ENCODE measurements at places on chromosomes 7 and 10.

- no peak for DNase-seq
Measured at GRCh38 chr7:78683566-78683965, 769.9 kb downstream of the MAGI2 start.

GRCh38 chr7:1886361-1887064 lies 216.4 kb downstream of the ELFN1 start:
- DNase-seq: no peak

DNA sequence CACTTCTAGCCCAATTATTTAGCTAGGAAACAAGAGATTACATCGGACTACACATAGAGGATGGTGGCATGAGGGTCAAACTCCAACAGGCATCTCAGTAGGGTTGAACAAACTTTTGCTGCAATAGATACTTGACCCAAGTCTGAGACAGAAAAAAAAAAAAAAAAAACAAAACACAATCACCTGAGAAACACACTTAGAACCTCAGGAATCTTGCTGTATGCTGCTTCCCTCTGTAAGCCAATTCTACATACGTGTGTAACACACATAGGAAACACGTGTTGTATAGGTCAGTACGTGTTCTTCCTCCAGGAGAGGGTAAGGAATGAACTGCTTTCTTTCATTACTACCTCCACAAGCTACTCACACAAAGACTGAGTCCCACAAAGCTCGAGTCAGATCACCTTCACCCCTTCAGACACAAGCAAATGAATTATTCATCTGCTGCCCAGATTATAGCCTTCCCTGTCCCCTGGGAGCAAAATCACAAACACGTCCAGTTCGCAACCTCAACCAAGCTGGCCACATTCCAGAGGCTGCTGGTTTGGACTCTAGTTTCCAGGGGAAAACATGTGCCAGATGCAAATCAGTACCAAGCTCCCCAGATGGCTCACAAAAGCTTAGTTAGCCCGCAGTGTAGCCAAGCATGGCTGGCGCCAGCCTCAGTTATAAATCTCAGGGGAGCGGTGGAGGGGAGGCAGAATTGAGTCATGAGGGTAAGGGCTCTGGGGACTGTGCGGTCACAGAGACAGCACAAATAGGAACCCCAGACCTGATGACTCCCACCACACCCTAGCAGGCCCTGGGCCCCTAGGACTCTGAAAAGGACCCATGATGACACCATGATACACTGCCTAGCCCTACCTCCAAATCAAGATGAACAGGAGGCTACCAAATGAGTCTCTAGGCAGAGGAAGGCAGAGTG lies 15.1 kb downstream of the PSAP start:
- DNase-seq: no peak

GRCh38 chr7:44056681-44057080 lies 8.7 kb downstream of the PGAM2 start:
- DNase-seq: no peak

- no peak for DNase-seq
Measured at GRCh38 chr7:25314094-25314730, 85.9 kb upstream of the NPVF start.

DNA sequence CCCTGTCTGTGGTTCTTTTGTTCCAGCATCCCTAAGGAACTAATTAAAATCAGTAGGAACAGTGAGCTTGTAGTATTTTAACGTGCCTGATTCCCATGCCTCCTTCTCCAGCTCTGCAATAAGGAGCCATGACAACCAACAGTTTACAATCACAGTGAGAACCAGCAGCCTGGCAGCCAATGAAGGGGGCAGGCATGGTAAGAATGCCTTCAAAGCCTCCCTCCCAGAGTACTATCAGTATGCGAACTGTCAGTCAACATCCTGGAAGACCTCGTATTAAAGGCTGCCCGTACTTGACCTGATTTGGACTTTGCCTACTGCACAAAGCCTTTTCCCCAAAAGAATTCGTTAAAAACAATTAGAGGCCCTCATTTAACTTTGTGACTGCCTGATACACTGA lies 7.7 kb downstream of the ZPBP start:
- no peak for DNase-seq

GRCh38 chr10:44516891-44517290 lies 132.0 kb upstream of the CXCL12 start:
- no peak for DNase-seq

DNA sequence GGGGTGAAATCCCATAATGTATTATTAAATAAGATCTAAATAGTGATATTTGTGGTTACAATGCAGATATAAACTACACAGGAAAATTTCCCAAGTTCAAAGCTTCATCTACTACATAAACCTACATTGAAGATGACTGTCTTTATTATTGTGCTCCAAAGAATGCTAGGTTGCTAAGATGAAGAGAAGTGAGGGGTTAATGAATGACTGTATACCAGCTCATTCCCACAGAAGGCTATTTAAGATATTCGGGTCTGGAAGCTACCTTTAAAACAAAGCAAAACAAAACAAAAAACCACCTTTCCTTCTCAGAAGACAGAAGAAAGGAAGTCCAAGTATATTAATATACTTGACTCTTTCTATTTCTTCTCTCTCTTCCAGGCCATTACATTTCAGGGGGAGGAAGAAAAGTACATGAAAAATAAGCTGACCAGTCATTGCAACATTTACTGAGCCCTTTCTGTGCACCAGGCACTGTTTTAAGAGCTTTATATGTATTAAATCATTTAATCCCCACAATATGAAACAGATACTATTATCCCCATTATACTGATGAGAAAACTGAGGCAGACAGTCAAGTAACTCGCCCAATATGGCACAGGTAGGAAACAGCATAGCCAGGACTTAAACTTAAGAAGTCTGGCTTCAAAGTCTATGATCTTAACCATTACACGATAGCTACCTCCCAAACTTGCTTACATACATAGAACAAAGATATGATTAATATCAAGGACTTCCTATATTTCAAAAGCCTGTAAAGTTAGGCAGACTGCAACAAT lies 48.1 kb downstream of the TNPO3 start:
- no peak for DNase-seq

DNA sequence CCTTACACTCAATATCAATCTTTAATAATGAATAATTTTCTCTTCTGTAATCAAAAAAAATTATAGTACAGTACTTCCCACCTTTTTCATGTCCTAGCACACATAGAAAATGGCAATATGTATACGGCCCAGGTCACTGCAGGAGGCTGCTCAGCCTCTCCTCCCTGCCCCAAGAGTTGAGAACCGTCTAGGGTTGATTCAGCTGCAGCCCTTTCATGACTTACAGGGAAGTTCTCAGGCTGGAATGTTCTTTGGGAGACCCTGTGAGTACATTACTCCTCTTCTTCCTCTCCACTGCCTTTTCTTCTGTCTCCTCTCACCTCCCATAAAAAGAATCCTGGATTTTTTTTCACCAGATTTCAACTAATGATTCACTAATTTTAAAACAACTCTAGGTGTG lies 180.0 kb downstream of the HDAC9 start:
- no peak for DNase-seq

DNA sequence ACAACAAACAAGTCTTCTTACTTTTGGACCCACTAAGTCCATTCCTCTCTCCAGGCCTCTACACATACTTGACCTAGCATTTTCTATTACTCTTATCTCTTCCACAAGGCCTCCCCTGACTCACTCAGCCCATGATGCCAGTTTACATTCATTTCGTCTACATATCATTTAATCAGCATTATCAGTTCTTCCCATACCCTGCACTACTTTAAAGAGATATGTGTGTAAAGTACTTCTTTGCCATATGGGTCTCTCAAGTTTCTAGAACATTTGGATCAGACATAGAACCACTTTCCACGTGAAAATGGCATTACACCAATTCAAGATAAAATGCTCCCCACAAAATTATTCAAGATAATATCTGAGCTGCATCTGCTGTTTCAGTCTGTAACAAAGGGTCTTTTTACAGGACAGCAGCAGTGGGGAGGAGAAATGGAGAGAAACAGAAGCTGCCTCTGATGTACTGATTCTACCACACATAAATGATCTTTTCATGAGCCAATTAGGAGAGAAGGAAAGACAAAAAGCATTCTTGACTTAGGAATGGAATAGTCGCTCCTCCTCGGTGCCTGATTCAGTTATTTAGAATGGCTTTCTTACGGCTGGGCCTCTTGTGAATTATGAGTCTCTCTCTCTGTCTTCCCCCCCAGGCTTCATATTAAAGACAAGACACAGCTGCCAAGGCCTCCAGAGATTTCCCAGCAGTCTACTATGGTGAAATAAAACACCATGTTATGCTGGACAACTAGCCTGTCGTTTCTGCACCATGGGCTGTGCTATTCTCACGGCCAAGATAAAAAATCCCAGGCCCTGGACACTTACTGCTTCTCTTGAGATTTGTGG lies 46.9 kb upstream of the SEPTIN7 start:
- no peak for DNase-seq

DNA sequence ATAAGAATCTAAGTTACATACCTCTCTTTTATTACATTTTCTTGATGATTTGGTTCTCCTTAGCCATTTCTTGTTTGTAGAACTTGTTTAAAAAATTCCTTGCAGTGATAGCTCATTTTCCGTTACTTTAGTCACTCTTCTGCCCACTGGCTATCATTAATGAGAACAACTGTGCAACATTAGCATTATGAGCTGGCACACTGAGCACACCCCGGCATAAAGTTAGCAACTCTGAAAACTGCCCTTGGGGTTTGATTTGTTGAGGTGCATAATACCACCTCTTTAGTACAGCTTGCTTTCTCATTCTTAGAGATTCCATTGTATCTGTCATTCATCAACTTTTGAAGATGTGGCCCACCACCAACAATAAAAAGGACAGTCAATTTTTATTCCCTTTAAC lies 87.6 kb upstream of the ADCY1 start:
- DNase-seq: no peak

DNA sequence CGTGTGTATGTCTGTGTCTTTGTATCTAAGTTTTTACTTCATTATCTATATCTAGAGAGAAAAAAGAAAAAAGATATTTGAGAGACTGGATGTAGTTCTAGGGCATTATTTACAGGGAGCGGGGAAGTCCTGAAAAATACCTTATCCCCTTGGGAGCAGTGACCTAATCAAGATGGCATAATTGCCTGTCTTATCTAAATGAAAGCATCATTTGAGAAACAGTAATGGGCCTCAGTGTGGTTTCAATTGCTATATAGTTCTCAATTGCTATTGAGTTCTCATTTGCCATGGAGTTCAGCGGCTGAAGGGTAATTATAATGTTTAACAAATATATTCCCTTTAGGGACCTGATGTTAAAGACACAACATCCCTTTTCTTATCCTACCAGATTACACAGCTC lies 216.5 kb downstream of the PLXNA4 start:
- no peak for DNase-seq

DNA sequence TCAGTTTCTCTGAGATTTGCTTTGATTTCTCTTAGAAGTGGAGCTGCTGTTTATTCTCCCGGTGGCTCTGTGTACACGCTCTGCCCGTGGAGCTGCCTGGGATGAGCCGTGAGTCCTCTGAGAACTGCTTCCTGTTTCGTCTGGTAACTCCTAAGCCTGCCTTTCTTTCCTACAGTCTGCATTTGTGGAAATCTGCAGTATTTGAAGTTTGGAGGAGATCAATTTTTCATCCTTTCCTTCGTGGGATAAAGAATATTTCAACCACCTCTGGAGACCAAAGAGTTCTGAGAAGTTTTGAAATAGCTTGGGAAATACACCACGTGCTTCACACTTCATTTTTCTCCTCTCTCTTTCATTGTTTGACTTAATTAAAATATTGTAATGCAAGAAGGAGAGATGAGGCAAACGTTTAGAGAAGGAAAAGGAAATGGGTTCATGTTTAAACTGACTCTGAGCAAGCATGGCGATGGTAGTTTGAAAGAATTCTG lies 311.9 kb downstream of the LRMDA start:
- no peak for DNase-seq

DNA sequence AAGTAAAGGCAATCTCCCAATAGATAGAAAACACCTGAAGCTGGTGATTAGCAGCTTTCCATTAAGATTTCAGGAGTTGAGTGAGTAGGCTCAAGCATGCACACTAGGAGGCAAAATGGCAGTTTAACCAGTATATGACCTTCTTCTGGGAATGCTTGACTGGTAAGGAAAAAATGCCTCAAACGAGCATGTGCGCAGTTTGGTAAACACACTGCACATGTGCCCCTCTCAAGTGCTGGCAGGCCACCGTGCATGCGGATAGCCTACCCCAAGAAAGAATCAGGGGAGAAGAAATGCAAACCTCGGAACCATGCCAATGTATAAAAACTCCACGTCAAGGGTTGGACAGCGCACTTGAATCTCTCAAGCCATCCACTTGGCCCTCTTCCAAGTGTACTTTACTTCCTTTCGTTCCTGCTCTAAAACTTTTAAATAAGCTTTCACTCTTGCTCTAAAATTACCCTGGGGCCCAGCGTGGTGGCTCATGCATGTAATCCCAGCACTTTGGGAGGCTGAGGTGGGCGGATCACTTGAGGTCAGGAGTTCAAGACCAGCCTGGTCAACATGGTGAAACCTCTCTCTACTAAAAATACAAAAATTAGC lies 98.8 kb upstream of the CDK1 start:
- no peak for DNase-seq

DNA sequence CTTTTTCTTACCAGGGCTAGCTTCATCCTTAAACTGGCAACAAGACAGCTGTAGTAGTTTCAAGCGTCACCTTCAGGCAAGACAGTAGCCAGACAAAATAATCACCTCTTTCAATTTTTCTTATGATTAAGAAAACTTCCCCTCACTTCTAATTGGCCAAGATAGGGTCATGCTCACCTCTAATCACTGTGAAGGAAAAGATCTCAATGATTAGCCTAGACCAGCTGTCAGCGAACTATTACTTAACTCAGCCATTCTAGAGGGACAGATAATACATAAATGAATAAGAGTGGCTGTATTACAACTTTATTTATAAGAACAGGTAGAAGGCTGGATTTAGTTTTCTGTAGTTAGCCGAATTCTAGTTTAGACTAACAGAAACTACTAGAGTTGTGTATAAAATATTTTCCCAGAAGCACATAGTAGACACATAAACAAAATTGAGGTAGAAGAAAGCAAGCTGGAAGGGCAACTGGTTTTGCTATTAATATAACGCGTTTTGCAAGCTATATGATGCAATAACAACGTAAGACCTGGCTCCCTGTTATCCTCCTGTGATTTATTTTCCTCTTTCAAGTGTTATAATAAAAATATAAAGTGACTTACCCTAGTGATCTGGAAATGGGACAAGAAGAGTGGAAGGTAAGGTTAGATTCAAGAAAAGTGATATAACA lies 64.3 kb downstream of the ELAPOR2 start:
- no peak for DNase-seq

DNA sequence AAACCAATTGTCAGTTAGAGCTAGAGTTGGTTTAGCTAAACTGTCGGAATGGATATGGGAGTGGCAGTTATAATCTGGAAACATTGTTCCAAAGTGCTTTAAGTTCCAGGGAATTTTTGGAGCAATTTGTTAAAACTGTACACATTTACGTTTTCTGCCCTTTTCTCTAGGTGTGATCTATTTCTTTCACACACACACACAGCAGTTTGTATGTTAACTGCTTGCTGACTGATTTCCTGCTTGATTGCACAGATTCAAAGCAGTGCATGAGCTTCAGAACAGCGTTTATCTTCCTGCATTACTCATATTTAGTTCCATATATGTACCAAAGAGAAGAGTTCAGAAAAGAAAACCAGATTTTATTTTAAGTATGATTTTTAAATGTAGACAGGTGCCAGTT lies 57.9 kb downstream of the MGMT start:
- DNase-seq: no peak

GRCh38 chr7:40673285-40673684 lies 538.5 kb downstream of the SUGCT start:
- DNase-seq: peak; percentile 62
